Activated CD8-positive, alpha-beta T cell treated with anti-CD3 and anti-CD28 coated beads for 36 hours (primary cell): ENCODE measurements at places on chromosomes 1 and 21.
A peak's percentile ranks its signal among the peaks of the same experiment; 100 is the strongest.

GRCh38 chr1:164587617-164588501 lies 28.9 kb downstream of the PBX1 start:
- no peak for DNase-seq

- DNase-seq = no peak
These were observed 17.0 kb downstream of the COQ8A start for GRCh38 chr1:226956942-226957713.

DNA sequence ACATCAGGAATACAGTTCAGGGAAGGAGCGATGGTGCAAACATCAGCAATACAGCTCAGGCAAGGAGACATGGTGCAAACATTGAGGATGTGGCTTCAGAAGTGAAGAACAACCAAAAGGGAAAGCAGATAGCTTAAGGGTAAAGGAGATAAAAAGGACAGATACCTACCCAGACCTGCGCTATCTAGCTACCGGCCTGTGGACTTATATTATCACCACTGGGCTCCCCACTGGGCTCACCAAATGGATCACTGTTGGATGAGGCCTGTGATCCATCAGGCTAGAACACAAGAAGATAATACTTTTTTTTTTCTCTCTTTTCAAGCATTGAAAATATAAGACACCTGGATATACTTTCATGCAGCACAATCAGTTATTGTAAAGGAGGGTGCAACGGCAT lies 44.7 kb upstream of the C8B start:
- DNase-seq = no peak

DNA sequence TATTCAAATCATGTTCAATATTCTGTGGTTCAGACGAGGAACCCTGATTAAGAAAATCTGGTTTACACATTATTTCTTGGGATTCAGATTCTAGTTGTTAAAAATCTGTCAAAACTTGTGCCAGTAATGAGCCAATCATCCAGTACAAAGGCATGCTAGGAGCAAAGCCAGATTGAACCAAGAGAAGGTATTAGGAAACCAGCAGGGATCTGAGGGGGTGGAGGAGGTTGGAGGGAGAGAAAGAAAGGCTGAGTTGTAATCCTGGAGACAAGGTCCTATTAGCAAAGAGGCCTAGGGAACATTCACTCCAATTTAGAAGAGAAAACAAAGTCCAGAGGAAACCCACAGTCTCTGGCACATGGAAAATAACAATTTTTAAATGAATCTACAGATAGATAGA lies 352.9 kb downstream of the LTN1 start:
- no peak for DNase-seq

DNA sequence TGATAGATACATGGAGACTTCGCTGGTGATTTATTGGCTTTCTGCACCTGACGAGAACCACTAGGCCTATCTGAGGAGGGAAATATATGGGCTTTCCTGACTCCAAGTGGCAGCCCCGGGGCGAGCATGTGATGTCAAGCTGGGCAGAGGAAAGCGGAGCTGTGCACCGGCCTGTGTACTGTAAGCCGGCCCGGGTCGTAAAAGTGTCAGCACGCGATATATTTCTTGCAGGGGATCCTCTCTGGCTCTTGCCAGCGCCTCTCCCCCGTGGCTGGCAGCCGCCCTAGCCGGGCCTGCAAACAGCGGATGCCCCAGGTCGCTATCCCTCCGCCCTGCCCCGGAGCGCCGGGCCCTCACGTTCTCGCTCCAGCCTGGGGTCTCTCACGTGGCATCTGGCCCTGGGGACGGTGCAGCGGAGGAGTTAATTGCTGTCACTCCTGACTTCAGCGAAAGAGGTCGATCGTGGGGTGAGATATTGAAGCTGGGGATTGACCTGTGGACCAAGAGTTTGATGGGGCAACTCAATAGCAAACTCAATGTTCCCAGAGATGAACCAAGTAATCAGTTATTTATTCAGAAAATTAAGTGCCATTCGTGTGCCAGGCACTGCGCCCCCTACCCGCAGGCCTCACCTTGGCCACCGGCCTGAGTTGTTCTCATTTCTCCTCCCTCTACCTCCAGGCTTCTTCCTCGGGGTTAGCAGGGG lies 41.0 kb upstream of the HAO2 start:
- peak; percentile 42 for DNase-seq

DNA sequence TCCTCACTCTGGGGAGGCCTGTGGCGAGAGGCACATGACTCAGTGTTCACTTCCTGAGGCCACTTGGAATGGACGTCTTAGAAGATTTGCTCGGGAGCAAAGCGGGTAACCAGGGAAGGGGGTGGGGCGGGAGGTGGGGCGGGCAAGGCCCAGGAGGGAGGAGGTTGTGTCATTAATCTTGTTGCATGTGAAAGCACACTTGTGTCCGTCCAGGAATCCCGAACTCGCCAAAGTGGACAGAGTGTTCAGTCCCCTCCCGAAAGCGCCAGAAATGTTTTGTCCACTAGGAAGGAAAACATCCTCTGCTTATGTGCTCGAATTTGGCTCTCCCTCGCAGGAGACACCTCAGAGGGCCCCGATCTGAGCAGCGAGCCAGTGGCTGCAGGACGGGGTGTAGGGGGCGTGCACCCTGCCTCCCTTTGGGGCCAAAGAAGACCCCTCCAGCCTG lies 84.2 kb downstream of the SPSB1 start:
- no peak for DNase-seq

- DNase-seq = no peak
These were observed 7.6 kb upstream of the VAV3 start for GRCh38 chr1:107972391-107973180.

GRCh38 chr1:168243198-168243597 lies 17.4 kb downstream of the SFT2D2 start:
- DNase-seq = no peak

- DNase-seq = no peak
These were observed 5.6 kb downstream of the SRARP start for GRCh38 chr1:16009678-16010077.
